CD4-positive, alpha-beta memory T cell (primary cell): ENCODE measurements at places on chromosomes 2 and 18. TPM values are rescaled to one million over a fixed set of nuclear protein-coding genes. Genes with fewer than 3 reads are reported as not detected.

Gene RGPD3
- total RNA-seq, result 0.47 TPM

Gene PLCD4
- 0.26 TPM for total RNA-seq

Gene METTL4
- 25.8 TPM for total RNA-seq

Gene CHN1
- 3.7 TPM for total RNA-seq

GRCh38 chr2:5977477-5977876 is 285.3 kb downstream of the SOX11 start:
- no peak for DNase-seq

DNA sequence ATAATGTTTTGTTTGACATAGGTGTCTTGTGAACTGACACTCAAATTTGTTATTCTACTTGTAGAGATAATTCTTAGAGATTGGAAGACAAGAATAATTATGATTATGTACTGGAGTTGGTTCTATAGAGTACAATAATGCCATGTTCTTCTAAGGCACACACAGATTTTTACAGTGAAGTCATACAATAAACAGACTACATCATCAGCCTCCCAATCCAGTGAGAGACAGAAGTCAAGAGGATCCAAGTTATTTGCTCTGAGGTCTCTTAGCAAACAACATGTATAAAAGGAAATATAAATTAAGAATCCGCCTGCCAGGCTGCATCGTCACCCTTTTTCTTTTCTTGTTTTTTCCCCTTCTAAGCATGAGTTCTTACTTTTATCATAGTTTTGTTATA is 613.5 kb upstream of the SETBP1 start:
- no peak for DNase-seq

Gene CFAP53
- 1.4 TPM for total RNA-seq

DNA sequence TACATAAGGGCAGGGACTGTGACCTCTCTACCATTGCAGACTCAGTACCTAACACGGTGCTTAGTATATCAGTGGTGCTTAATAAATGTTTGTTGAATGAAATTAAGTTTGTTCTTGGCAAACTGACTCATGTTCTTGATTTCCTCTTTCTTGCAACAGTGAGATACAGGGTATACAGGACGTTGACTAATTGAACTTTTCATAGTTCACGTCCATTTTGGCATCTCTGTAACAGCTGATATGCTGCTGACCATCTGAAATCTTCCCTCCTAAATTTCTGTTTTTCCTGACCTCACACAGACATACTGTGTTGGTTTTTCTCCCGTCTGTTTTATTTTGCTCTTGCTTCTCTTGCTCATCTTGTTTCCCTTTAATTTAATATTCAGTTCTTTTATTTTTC is 44.2 kb downstream of the LHCGR start:
- no peak for DNase-seq

- no peak for DNase-seq
Measured at GRCh38 chr2:71078624-71079023, 10.2 kb downstream of the NAGK start.

Gene BOLL
- total RNA-seq, result not detected
